ENCODE measurements at places on chromosomes 7 and 10.

GRCh38 chr10:27197980-27198620 is 42.5 kb downstream of the ACBD5 start:
- no peak for DNase-seq

DNA sequence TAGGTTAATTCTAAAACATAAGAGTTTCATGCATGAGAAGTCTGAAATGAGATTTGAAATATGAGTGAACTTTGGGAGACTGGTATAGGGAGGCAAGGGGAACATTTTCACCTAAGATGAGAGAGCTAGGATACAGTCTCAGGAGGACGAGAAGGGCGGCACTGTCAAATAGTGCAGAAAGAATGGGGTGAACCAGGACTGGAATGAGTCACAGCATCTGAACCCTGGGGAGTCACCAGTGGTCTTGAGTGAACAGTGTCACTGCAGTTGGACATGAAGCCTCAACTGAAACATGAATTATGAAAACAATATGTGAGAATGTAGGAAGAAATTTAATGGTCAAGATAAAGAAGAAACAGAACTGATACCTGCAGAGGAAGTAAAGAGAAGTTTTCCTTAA is 33.8 kb downstream of the GNG11 start:
- DNase-seq, result no peak

DNA sequence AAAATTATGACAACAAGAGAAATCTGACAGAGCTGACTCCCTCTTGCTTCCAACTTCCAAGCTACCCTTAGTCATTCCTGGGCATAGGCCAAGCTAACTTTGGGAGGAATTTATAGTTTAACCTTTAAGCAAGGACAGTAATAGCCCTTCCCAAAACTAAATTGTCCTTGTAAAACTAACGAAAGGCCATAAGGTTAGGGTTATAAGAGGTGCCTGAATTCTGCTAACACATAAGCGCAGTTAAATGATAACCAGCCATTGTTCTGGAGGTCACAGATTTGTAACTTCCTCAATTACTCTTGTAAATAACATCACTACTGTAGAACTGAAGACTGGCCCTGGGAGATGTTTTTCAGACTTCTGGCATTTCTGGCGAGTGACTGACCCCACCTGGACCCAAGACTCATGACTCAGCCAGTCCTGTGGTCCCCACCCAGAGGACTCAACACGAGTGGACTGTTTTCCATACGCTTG is 481.2 kb downstream of the KCNMA1 start:
- no peak for DNase-seq

DNA sequence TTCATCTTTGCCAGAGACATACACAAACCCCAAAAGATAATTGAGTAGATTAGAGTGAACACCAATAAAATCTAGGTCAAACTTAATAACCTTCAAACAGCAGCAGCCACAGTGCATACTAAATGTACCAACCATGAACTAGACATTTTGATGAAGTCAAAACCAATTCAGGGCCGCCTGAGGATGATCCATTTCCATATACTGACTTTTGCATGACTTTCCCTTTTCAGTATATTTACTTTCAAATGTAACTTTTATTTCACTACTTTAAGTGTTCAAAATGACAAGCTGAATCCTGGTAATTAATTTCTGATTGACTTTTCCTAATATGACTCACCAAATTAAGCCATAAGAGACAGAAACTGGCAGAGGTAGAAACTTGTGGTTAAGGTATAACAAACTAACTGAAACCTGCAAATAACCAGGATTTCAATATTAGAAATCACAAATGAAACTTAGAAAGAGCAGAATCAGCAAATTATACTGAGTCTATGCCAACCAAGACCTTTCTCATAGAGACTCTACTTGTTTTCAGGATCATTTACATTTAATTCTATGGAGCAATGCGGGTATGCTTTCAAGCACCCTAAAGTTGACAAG is 171.9 kb upstream of the LRRN3 start:
- DNase-seq, result no peak

DNA sequence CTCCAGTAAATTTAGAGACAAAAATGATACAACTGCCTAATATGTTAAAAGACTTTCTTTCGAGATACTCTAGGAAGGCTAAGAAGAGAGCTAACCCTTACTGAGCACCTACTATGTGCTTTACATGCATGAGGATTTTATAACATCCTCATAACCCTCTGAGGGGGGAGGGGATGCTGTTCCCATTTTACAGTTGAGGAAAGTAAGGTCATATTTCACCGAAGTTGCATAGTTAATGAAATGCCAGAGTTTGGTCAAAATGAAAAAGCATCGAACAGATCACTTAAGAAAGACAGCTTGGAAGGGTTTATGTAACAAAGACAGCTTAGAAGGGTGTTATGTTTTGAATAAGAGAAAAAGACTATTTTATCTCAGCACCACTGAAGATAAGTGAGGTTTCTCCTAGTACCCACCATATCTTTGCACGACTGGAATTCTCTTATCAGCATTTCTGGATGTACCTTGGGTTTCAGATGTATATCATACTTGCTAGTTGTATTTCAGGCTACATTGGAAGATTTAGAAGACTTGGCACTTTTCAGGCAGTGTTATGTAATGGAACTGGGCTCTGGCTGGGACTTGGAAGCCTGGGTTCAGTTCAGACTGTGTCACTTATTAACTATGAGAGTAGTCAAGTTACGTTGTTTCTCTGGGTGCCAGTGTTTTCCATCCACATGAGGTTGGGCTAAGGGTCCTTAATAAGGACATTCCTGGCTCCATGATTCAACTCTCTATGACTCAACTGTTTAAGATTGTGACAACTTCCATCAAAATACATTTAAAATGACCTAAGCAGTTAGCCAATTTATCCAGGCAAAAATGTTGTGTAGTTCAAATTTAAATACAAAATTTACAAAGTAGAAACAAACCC is 6.0 kb downstream of the RHOBTB1 start:
- DNase-seq, result no peak

- no peak for DNase-seq
Measured at GRCh38 chr7:113824117-113824823, 94.5 kb downstream of the PPP1R3A start.

DNA sequence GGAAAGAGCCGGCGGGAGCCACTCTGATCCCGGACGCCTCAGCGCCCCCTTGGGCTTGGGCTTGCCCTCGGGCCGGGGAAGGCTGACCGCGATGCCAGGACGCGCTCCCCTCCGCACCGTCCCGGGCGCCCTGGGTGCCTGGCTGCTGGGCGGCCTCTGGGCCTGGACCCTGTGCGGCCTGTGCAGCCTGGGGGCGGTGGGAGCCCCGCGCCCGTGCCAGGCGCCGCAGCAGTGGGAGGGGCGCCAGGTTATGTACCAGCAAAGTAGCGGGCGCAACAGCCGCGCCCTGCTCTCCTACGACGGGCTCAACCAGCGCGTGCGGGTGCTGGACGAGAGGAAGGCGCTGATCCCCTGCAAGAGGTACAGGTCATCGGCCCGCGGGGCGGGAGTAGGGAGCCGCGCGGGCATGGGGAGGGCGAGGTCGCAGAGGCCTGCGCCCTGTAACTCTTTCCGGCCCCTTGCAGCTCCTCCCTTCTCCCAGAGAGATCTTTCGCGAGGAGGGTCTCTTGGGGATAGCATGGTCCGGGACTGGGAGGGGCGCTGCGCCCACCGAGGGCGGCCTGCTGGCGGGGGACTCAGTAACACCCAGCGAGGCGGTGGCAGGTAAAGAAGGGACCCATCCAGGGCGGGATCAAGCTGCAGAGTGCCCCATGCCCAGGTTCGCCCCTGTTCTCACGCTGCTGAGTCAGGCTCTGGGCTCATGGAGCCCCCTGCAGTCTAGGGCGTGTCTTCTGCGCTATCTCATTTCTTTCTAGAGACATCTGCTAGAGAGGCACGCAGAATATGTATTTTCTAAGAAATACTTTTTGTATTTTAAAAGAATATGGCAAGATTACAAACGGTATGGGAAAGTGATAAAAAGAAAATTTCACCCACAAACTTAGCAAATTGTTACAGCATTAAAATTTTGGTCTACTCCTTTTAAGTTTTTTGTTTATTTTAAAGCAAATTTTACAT is 687 bp downstream of the EPDR1 start:
- no peak for DNase-seq

GRCh38 chr10:77165445-77166208 is 472.0 kb downstream of the KCNMA1 start:
- DNase-seq, result peak; percentile 38
